ENCODE measurements at places on chromosomes 16 and 17. TPM values are rescaled to one million over a fixed set of nuclear protein-coding genes. Genes with fewer than 3 reads are reported as not detected.

KRT33B gene
- 0.24 TPM for total RNA-seq

DNA sequence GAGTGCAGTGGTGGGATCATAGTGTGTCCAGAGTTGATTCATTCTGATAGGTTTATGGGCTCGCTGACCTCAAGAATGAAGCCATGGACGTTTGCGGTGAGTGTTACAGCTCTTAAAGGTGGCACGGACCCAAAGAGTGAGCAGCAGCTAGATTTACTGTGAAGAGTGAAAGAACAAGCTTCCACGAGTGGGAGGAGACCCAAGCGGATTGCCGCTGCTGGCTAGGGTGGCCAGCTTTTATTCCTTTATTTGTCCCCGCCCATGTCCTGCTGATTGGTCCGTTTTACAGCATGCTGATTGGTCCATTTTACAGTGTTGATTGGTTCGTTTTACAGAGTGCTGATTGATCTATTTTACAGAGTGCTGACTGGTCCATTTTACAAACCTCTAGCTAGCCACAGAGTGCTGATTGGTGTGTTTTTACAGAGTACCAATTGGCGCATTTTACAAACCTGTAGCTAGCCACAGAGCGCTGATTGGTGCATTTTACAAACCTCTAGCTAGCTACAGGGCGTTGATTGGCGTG is 17.5 kb downstream of the CACNG4 start:
- DNase-seq, result peak; percentile 40

MMD gene
- 59.8 TPM for total RNA-seq

- DNase-seq, result no peak
Measured at GRCh38 chr17:83100853-83101391, 21.5 kb downstream of the METRNL start.

GRCh38 chr17:7803981-7804380 is 30.0 kb upstream of the KDM6B start:
- no peak for DNase-seq

LITAFD gene
- not detected for total RNA-seq

GRCh38 chr16:89198417-89199240 is 1.7 kb downstream of the SLC22A31 start:
- DNase-seq, result no peak

TAT gene
- not detected for total RNA-seq

- no peak for DNase-seq
Measured at GRCh38 chr17:50059256-50059655, 3.3 kb downstream of the ITGA3 start.

DNA sequence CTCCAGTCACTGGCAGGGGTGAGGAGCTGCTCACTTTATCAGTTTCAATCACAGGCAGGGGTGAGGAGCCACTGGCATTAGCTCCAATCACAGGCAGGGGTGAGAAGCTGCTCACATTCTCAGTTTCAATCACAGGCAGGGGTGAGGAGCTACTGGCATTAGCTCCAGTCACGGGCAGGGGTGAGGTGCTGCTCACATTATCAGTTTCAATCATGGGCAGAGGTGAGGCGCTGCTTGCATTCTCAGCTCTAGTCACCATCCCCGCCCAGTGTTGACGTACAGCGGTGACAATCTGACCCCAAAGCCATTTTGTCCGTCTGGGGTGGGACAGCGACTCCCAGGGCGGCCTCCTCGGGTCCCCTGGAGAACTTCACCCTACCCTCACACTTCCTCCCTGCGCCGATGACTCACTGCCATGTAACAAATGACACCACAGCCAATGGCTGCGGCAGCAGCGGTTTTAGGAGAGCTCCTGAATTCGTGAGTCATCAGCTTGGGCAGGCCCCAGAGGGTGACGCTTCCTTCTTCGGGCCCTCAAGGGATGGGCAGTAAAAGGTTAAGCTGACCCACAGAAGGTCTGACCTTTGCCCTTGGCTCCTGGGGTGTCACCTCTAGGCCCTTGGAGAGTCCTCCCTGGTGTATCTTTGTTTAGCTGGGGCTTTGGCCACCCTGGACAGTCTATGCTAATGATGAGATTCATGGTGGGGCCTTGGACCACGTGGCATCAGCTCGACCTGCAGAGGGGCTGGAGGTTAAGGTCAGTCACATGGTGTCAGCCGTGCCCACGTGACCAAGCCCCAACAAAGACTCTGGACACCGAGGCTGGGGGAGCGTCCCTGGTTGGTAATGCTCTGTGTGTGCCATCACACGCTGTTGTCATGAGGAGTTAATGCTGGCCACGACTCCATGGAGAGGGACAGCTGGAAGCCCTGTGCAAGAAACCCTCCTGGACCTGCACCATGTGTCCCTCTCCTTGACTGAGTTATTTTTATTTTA is 171.7 kb downstream of the C16orf95 start:
- peak; percentile 99 for DNase-seq

ARL5C gene
- total RNA-seq, result not detected

HSD11B2 gene
- not detected for total RNA-seq

ADAP2 gene
- not detected for total RNA-seq

DNA sequence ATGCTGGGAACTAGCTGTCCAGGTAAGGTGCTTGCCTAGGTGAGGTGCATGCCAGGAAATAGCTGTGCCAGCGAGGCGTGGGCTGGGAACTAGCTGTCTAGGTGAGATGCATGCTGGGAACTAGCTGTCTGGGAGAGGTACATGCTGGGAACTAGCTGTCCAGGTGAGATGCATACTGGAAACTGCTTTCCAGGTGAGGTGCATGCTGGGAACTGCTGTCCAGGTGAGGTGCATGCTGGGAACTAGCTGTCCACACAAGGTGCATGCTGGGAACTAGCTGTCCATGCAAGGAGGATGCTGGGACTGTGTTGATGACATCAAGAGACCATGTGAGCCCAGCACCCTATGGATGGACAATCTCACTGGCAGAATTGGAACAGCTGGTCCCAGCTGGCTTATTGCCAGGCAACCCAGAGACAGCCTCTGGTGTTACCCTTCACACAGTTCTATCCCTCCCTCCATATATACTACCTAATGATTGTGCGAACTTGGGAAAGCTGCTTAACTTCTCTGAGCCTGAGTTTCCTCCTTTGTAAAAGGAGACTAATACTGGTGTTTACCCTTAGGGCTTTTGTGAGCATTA is 479.9 kb upstream of the RBFOX1 start:
- no peak for DNase-seq

GRCh38 chr17:61770752-61771533 is 92.4 kb downstream of the BRIP1 start:
- DNase-seq, result peak; percentile 40

DNA sequence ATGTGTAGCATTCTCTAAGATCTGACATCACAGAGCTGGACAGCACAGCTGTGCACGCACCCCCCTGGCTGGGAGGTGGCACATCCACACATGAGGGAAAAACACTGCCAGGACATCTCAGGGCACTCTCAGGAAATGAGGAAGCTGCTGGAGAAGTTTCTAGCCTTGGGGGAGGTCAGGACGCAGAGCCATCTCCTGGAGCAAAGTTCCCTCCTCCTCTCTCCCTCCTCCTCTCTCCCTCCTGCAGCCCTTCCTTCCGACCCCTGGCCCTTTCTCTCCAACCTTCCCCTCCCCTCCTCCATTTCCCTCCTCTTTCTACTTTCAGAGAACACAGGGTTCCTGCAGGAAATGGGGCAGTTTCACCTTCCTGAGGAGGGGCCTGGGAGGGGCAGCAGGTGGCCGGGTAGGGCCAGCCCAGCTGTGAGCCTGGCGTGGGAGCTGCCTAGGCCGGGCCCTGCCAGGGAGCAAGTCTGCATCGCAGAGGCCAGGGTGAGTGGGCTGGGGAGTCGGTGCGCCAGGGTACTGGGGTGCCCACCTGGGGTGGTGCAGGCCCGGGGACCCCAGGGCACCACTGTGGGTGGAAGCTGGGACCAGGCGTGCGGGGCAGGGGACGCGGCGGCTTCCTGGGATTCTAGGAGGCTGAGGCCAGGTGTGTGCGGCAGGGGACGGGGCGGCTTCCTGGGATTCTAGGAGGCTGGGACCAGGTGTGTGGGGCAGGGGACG is at the start of gene DPEP1:
Gene DPEP1, plus strand, starts transcription at position 412 of the 723 bp plus-strand sequence. CDS start 16,769 bp downstream, outside the sequence.
- DNase-seq, result peak; percentile 37

TAF15 gene
- total RNA-seq, result 14.0 TPM

NEUROD2 gene
- total RNA-seq, result not detected

GCGR gene
- not detected for total RNA-seq

DNA sequence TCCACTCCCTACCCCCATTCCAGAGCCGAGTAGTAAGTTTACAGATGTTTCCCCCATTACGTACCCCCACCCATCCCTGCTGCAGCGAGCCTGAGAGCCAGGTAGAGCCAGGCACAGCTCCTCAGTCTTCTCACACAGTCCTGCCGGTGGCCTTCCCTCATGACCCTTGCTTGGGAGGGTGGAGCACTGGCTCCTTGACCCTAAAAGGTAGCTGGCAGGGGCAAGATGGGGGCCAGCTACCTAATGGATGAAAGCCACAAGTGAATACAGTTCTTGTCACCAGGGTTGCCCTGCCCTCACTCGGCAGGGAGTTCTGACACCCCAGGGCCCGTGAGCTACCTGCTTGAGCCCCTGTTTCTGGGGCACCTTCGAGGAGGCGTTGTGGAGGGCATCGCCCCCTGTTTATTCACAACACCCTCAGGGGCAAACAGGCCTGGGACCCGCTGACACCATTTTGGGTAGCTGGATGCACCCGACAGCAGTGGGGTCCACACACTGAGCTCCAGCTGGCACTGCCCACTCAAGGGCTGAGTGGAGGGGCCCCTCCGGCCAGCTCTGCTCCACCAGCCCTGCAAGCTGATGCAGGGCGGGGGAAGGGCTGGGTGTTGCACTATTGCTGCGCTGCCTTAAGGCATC is 22.2 kb downstream of the ADAM11 start:
- DNase-seq, result no peak

RPL27 gene
- total RNA-seq, result 1,798 TPM

- DNase-seq, result no peak
Measured at GRCh38 chr16:25177512-25177830, 39.3 kb upstream of the AQP8 start.

NTN1 gene
- total RNA-seq, result 0.20 TPM

ABCC12 gene
- total RNA-seq, result 0.48 TPM

NSMCE1 gene
- 83.5 TPM for total RNA-seq

GRCh38 chr17:57751348-57751971 is 6.4 kb upstream of the CCDC182 start:
- no peak for DNase-seq

CCL23 gene
- not detected for total RNA-seq

DNA sequence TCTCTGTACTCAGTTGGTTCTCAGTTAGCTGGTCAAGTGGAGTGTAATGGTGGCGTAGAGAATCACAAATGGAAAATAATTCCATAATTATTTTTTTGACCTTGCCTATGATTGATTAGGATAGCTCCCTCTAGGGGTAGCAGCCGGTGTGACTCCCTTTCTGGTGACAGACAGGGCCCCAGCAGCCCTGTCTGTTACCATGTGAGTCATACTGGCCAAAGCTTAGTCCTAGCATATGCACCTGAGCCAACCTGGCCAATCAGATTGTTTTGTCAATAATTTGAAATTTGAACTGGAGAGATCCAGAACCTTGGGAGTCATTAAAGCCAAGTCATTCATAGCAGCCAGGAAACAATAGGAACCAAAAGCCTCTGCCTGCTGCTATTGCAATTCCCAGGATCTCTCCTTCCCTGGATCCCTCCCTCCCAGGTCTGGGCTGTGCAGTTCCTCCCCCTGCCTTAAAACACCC is 5.6 kb downstream of the PNPO start:
- DNase-seq, result peak; percentile 68

- peak; percentile 53 for DNase-seq
Measured at GRCh38 chr17:512926-513325, 160.3 kb upstream of the RPH3AL start.

DNA sequence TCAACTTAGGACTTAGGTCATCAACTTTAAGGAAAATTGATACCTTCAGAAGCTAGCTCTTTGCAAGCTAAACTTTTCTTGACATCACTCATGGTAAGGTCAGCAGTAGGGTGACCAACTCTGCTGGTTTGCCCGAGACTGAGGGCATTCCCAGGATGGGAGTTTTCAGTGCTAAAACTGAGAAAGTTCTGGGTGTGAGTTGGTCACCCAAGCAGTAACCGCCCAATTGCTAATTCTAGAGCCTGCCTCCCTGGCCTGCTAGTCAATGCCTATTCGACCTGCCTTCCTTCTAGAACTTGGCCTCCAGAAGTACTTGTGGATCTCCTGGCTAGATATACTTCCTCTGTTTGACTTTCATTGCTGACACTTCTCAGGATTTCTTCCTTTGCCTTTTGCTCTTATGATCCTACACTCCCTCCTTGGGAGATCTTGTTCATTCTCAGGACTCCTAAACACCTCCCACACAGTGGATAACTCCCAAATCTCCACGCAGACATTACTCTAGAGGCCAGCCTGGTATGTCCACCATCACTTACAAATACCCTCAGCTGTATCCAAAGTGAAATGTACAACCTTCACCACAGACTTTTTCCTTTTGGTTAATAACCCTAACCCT is 10.5 kb upstream of the MYO18A start:
- DNase-seq, result no peak

KRTAP16-1 gene
- total RNA-seq, result not detected

BCAR1 gene
- 19.7 TPM for total RNA-seq

NPIPA5 gene
- total RNA-seq, result 2.0 TPM

TGFB1I1 gene
- 27.5 TPM for total RNA-seq

GRCh38 chr16:86755571-86756006 is 177.2 kb downstream of the FOXL1 start:
- peak; percentile 48 for DNase-seq

GRCh38 chr17:77322514-77323412 is 182.0 kb downstream of the SEC14L1 start:
- peak; percentile 99 for DNase-seq
